Hematopoietic multipotent progenitor cell treated with erythropoietin and hydrocortisone succinate and interleukin-3 and kit ligand, for 8 days (in vitro differentiated cells): ENCODE measurements at places on chromosomes 4 and X.

- DNase-seq, result no peak
Observed at GRCh38 chrX:54560411-54560810, 30.4 kb downstream of the GNL3L start.

DNA sequence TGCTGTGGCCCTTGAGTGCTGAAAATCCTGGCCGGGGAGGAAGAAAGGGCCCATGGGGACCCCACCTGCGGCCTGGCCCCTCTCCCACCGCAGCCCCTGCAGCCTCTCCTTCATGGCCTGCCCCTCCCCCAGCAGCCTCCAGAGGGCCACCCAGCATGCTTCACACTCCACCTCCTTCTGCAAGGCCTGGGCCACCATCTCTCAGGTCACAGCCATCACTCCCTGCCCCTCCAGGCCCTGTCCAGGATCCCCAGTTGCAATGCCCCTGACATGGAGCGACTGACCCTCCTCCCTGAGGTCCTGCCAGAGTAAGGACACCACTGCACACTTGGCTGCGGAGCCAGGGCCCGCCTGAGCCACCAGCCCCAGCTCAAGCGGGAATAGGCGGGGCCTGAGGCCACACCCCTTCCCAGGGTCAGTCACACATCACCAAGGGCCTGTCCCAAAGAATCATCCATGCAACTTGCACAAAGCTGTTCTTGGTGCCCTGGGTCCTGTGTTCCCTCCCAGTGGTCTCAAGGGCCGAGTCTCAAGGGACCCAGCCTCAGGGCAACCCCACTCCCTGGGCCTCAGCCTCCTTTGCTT, 32.9 kb downstream of the CCNQ start:
- DNase-seq, result no peak

DNA sequence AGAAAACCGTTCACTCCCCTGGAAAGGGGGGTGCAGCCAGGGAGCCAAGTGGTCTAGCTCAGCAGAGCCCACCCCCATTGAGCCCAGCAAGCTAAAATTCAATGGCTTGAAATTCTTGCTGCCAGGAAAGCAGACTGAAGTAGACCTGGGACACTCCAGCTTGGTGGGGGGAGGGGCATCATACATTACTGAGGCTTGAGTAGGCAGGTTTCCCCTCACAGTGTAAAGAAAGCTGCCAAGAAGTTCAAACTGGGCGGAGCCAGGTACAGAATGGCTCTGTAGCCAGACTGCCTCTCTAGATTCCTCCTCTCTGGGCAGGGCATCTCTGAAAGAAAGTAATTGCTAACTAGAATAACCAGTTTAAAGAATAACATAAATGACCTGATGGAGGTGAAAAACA, 372.3 kb upstream of the F9 start:
- no peak for DNase-seq

- DNase-seq, result peak; percentile 19
Observed at GRCh38 chr4:38323141-38323641, 340.8 kb upstream of the KLF3 start.

DNA sequence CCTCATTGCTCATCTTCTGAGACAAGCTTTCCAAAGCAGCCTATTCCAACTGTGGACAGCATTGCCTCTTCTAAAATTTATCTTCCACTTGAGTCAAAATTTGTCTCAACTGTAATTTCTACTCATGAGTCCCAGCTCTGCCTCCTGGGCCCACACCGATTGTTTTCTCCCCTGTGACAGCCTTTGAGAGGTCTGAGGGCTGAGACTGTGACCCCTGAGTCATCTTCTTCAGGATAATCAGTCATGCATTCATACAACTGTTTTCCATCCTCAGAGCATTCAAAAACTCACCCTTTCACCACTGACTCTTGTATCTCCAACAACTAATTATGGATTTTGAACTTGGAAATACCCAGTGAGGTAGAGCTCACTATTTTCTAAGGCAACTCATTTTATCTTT, 228.1 kb downstream of the EDA2R start:
- no peak for DNase-seq

- DNase-seq, result no peak
Observed at GRCh38 chr4:159071969-159072765, 30.7 kb upstream of the RAPGEF2 start.

DNA sequence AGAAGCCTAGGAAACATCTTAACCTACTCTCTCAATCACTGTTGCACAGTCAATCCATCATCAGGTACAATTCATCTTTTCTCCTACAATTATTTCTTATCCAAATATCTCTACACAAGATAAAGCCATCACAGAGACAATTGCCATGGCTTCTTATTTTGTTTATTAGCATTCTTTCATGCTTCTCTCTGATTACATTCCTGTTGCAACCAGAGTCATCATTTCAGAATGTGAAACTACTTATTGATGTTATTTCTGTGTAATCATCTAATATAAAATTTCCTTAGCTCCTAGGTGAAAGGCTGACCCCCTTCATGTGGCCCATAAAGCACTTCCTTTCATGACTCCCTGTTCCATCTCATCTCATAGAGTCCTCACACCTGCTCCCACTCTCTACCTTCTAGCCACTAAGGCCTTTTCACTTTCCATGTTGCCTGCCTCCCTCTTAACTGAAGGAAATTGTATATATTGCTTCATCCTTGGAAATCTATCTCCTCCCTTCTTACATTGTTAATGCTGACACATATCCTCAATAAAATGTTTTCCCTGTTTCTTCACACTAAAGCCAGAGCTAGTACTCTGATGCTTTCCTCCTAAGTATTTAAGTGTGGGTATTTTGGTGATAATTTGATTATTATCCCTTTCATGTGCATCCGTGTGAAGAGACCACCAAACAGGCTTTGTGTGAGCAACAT, 829.9 kb downstream of the FAT4 start:
- DNase-seq, result no peak

DNA sequence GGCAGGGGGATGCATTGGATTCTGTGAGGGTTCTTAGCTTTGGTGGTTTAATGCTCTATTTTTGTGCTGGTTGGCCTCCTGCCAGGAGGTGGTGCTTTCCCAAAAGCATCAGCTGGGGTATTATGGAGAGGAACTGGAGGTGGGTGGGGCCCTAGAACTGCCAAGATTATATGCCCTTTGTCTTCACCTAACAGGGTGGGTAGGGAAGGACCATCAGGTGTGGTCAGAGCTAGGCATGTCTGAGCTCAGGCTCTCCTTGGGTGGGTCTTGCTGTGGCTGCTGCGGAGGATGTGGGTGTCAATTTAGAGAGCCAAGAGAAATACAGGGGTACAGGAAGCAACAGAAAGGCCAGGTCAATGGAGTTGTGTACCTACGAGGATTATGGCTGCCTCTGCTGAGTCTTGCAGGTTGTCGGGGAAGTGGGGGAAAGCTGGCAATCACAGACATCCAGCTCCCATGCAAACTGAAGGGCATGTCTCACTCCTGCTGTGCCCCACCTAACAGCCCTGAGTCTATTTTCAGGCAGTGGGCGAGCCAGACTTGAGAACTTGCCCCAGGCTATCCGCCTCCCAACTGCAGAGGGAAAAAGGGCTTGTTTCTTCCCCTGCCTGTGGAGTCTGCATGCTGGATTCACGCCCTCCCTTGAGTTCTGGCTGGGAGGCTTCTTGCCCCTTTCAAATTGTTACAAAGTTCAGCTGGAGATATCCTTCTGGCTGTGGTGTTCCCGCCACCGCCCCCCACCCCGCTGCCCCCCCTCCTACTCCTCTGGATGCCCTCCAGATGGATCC, 212.0 kb downstream of the COMMD8 start:
- no peak for DNase-seq

DNA sequence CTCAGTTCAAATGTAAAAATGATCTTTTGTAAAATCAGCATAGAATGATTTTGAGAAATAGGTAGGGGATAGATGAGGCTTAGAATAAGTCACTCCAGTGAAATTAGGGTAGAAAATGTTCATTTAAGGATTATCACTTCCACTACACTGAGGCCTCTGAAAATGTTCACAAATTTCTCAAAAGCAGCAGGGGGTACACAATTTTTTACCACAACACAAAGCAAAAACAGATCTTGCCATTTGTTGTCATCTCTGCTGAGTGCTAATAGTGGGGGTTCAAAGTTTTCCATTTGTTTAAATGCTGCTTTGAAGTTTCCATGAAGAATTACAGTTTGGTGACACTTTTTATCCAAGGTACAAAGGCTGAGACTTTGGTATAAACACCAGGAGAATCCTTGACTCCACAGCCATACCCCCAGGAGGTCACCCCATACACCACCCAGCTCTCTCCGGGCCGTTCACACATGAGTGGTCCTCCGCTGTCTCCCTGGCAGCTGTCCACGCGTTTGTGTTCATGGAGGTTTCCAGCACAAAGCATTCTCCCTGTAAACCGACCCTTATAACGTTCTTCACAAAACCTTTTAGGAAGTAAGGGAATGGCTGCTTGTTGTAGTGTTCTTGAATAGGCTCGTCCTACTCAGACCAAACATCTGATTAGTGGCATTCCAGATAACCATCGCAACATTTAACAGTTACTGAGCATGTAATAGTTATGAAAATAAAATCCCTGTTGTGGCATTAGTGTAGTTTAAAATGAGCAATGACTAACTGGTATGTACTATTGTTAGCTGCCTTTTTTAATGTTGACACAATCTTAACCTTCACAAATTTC, 71.0 kb downstream of the PRSS12 start:
- peak; percentile 60 for DNase-seq
